ENCODE measurements at places on chromosomes 6 and 20.

- no peak for DNase-seq
Observed at GRCh38 chr20:49768204-49769047, 44.2 kb upstream of the SLC9A8 start.

DNA sequence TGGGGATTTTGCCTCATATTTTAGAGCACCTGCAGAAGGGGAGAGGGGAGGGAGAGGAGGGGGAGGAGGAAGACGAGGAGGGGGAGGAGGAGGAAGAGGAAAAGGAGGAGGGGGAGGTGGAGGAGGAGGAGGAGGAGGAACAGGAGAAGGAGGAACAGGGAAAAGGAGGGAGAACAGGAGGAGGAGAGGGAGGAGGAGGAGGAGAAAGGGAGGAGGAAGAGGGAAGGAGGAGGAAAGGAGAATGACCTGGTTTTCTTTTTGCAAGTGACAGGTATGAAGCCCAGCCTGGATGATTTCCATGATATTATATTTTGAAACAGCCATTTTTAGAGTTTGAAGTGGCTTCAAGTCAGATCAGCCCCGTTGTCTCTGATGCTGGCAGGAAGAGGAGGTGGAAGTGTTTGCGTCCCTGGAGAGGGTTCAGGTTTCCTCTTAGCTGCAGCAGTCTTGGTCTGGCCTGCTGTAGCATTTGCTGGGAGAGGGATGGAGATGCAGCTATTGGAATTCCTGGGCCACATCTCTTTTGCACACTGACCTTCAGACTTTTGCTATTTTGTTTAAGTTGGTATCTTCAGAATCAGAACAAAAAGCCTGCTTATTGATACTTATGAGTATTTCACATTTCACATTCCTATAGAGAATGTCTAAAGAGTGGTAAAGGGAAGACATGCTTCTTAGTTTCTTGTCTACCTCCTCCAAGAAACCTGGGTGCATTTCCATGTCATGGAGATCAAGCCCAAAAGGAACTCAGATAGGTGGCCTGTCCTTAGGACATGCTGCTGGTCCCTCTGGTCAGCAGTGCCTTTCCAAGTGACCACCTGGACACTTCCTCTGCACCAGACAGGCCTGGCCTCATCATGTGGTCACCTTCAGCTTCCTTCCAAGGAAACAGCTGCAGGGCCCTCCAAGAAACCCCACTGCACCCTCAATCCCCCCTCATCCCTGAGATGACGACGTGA lies 54.3 kb upstream of the IYD start:
- DNase-seq, result no peak

DNA sequence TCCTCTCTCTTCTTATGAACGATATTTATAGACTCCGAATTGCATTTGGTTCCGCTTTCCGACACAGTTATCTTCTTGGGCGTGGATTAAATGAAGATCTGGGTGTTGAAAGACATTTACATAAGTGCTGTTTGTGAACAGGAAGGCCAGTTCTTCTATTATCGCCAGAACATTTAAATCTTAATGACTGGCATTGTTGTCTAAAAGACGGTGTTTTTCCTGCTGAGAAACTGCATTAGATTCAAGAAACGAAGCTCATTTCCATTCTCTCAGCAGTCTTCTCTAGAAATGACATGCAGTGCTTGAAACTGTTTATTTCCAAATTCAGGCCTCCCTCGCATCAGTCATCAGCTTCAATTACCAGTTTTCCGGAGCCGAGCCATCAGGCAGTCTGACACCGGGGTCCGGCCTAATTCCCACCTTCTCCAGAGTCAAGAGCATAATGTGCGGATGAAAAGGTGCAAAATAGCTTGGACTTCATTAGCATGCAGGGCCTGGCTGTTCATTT lies 16.0 kb downstream of the LINC00237 start:
- no peak for DNase-seq

DNA sequence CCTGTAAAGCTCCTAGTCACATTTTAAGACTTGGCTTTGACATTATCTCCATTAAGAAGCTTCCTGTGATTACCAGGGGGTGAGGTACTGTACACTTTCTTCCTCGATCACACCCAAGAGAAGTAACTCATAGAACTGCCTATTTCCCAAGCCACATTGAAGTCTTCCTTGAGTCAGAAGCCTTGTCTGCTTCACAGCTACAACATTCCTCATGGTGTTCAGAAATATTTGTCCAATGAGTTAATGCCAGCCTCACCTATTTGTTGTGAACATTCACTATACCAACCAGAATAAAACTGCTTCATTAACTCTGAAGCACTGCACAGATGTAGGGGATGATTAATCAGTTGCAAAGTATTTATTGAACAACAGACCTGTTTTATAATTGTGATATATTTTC lies 622.3 kb downstream of the PTPRT start:
- DNase-seq, result no peak

DNA sequence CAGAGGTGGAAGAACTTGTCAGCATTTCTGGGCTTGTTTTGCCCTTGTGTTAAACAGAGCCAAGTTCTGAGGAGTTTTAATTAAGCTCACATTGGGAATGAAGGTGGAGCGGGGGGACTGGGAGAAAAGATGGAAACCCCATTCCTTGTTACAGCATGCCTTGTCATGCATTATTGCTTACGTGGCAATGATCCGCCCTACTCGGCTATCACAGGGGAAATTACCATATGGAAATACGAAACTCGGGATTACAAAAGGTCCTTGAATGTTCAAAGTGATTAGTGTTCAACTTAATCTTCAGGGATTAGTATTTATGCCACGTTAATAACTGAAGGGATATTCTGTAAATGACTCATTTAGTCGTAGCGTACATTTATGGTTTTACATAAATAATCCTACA lies 86.4 kb downstream of the MAP3K7 start:
- no peak for DNase-seq

DNA sequence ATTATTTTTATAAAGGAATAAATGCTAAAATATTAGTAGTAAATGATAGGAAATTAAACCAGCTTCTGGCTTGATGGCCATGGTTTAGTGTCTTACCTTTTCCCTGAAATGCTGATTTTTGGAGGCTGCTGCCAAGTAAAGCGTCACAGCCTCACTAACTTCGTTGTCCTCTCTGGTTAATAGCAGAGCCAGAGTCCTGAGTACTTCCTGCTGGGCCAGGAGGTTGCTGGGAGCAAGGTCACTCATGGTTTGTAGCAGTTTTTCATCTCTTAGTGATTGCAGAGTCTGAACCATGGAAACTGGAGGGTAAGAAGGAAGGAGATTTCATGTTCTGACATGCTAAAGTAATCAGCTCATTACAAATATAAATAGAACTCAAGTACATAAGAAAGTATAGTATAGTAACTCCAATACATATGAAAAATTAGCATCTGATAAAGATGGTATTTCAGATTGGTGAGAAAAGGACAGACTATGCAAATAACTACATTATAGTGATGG lies 26.5 kb upstream of the ARMH2 start:
- DNase-seq, result no peak

GRCh38 chr6:113762641-113763040 lies 94.5 kb upstream of the MARCKS start:
- DNase-seq, result no peak

DNA sequence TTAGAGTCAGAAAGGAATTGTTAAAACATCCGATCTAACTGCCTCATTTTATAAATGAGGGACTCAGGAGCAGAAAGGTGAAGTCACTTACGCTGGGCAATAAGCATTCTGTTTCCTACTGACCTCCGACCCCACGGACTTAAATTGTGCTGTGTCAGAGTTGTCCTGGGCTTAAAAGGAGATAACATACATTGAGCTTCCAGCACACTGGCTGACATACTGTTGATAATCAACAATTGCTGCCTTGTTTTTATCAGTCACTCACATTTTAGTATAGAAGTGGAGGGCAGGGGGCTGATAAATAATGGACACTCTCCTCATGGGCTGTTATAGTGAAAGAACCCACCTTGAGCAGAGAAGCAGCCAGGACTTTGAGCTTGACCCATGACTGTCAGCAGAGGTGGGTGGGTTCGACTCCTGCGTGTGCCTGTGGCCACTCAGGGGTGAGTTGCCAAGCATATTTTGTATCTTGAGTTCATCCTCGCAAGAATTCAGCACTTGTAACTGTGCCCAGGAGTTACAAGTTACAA lies 166.5 kb upstream of the JARID2 start:
- no peak for DNase-seq

GRCh38 chr20:47642118-47642517 lies 140.4 kb downstream of the NCOA3 start:
- DNase-seq, result no peak

- no peak for DNase-seq
Observed at GRCh38 chr6:137536104-137536773, 42.0 kb upstream of the OLIG3 start.

DNA sequence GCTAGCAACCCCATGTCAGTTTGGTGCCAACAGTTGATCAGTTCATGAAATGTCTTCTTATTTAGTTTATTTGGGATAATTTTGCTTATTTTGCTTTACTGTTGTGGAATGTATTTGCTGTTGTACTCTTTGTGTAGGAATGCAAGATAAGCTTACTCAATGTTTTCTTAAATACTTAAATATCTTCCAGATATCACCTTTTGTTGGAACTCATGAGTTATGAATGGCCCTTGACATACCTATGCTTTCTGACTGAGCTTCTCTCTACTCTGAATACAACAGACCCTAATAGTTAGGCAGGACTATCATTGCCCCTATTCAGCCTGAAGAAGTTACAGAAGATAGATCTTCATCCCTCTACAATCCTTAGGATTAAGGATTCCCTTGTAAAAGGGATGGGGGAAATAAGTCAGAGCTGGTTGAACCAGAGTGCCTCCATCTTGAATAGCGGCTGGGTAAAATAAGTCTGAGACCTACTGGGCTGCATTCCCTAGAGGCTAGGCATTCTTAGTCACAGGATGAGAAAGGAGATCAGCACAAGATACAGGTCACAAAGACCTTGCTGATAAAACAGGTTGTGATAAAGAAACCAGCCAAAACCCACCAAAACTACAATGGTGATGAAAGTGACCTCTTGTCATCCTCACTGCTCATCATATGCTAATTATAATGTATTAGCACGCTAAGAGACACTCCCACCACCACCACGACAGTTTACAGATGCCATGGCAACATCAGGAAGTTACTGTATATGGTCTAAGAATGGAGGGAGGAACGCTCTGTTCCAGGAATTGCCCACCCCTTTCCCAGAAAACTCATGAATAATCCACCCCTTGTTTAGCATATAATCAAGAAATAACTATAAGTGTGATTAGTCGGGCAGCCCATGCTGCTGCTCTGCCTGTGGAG lies 196.9 kb downstream of the AKAP7 start:
- DNase-seq, result no peak

- no peak for DNase-seq
Observed at GRCh38 chr6:4055420-4056041, 23.4 kb downstream of the FAM217A start.

- no peak for DNase-seq
Observed at GRCh38 chr6:170225852-170226417, 64.9 kb downstream of the DLL1 start.

Data from NCI-H1930 (cell line).